NT2/D1 (cell line): ENCODE measurements at places on chromosomes 3 and 15.

DNA sequence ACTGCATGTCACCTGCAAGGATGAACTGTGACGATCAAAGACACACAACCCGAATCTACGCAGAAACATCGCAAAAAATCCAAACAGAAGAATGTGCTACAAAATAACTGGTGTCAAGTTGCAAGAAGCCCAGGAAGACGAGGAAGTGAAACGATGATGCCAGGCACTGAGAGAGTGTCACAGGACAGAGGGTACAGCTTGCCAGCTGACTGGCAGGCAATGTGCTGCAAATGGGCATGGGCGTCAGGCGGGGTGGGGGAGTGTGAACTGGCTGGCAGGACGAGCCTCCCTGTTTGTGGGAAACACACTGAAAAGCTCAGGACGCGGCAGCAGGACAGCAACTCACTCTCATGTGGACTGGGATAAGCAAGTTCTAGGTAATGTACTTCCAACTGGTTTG lies 28.9 kb upstream of the OCA2 start:
- no peak for DNase-seq

- DNase-seq: no peak
Measured at GRCh38 chr3:136955813-136956212, 2.0 kb upstream of the IL20RB start.

- DNase-seq: no peak
Measured at GRCh38 chr3:25589783-25590258, 74.9 kb downstream of the TOP2B start.

- DNase-seq: no peak
Measured at GRCh38 chr3:197674741-197675562, 61.8 kb downstream of the RUBCN start.

GRCh38 chr15:40345867-40346578 lies 4.8 kb upstream of the PHGR1 start:
- DNase-seq: no peak

- peak; percentile 62 for DNase-seq
Measured at GRCh38 chr3:122679085-122679881, 1.4 kb upstream of the PARP14 start.

DNA sequence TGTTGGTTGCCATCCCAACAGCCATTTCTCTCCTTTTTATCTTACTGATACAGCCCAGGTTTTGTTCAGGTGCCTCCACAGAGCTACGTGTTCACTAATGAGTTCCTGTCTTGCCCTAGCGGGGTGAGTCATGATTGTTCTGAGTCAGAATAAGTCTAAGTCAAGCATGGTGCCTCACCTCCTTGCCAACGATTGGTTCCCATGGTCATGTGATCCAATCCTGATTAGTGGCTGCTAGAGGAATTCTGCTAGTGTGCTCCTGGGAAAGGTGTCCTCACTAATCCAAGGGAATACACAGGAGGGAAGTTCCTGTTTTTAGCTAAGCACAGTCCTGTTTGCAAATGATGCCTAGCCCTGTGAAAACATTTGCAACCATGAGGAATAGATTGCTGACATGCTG lies 99.8 kb downstream of the NSUN3 start:
- no peak for DNase-seq

- DNase-seq: no peak
Measured at GRCh38 chr3:119911748-119912147, 129.8 kb downstream of the NR1I2 start.

DNA sequence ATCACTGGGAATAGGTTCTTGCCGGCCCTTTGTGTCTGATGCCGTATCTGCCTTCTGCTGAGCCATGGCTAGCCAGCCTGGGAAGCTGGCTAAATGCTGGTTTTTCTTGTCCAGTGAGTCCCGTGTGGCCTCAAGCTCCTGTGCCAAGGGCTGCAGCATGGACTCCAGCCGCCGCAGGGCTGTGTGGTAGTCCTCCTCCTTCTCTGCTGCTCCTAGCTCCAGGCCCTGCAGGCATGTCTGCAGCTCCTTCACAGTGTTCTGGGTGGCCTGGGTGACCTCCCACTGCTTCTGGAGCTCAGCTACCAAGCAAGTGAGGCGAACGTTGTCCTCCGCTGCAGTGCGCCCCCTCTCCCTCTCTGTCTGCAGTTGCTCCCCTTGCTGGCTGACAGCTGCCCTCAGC lies 24.9 kb downstream of the CXCR6 start:
- no peak for DNase-seq

GRCh38 chr3:174089592-174089991 lies 692.0 kb downstream of the NLGN1 start:
- DNase-seq: no peak

- DNase-seq: no peak
Measured at GRCh38 chr3:182384221-182384620, 409.1 kb upstream of the ATP11B start.

DNA sequence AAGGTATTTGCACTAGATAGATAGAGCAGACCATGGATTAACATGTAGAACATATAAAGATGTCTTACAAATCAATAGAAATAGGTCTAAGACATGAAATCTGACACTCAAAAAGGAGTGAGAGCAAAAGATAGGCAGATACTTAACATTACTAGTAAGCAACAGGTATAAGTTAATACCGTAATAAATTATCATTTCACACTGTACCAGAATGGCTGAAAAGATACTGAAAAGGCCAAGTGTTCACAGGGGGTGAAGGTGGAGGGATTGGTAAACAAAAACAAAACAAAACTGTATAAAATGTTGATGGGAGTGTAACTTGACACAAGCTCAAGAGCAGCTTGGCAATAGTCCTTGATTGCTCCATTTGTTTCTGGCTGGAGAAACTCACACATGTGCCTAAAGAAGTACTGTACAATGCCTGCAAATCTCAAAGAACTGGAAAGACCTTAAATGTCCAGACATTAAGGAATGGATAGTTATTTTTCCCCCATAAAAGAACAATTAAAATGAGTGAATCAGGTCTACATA lies 3.5 kb downstream of the NSMCE3 start:
- no peak for DNase-seq

GRCh38 chr3:69354948-69355347 lies 30.9 kb downstream of the FRMD4B start:
- DNase-seq: no peak

- DNase-seq: no peak
Measured at GRCh38 chr15:63299943-63300575, 22.7 kb downstream of the APH1B start.

DNA sequence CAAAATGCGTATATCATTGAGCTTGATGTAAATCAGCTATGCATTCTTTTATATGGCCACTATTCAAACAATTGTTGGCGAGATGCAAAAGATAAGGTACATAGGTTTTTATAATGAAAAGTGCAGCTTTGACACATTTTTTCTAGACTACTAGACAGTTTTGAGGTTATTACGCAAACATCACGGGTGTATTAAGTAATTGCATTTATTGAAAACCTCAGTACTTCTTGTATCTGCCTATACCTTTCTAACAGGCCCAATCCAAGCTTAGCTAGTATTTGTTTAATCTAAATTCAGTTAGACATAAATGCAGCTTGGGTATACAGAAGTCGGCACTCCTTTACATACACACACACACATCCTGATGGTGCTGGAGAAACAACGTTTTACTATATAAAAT lies 2.7 kb downstream of the SPESP1 start:
- DNase-seq: no peak

- no peak for DNase-seq
Measured at GRCh38 chr3:29185706-29186105, 95.2 kb upstream of the RBMS3 start.

GRCh38 chr3:135155228-135155627 lies 360.2 kb downstream of the EPHB1 start:
- DNase-seq: no peak

GRCh38 chr15:38255690-38256089 lies 3.1 kb downstream of the SPRED1 start:
- no peak for DNase-seq

DNA sequence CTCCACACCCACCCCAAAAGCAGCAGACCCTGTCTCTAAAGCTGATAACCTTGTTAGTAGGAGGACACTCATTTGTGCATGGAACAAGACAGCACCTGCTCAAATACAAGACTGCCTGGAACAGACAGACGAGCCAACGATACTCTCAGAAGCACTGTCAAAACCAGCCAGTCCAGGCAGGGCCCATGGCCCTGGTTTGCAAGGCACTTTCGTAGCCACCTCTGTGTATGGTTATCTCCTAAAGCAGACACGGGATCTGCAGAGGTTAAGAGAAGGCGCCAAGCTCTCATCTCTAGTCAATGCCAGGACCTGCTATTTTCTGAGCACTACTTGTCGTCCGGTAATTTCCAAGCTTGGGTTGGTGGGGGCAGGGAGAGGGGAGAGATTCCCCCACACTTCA lies 10.5 kb downstream of the NTRK3 start:
- DNase-seq: no peak

GRCh38 chr15:47415539-47415971 lies 301.8 kb upstream of the SEMA6D start:
- DNase-seq: no peak

- no peak for DNase-seq
Measured at GRCh38 chr15:65292938-65293518, 2.8 kb upstream of the RNU5A-1 start.

- DNase-seq: no peak
Measured at GRCh38 chr3:45693941-45694521, 4.8 kb downstream of the SACM1L start.

DNA sequence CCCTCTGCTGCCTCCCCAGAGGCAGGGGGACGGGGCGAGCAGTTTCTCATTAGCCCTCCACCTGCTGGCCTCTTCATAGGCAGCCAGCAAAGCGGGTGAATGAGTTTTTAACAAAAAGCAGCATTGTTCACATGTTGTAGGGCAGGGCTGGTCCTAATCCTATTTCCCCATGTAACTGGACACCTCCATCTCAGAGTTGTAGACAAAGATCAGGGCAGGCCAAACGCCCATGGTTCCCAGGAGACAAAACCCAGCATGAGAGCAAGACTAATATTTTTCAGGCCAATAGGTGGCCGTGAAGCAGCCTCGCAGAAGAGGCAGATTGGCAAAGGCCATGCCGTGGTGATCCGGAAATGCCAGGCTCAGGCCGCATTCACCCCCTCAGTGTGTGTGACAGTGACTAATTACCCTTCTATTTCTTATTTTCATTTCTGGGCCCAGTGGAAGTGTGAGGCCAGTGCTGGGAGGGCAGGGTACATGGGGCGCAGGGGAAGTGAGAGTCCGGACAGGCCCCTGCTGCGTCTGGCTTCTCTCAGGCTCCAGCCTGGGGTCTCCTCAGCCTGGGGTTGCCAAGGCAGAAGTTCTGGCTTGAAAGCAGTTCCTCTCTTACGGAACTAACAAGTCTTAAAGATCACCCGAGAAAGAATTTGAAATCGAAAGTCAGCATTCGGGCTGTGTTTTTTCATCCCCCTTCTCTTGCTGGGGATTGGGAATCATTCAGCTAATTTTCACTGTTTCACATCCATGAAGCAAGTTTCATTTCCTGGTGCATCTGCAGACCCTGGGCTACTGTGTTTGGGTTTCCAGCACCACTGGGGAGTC lies 64.8 kb downstream of the BOC start:
- DNase-seq: no peak

GRCh38 chr3:43856351-43856750 lies 165.6 kb downstream of the ABHD5 start:
- DNase-seq: no peak

DNA sequence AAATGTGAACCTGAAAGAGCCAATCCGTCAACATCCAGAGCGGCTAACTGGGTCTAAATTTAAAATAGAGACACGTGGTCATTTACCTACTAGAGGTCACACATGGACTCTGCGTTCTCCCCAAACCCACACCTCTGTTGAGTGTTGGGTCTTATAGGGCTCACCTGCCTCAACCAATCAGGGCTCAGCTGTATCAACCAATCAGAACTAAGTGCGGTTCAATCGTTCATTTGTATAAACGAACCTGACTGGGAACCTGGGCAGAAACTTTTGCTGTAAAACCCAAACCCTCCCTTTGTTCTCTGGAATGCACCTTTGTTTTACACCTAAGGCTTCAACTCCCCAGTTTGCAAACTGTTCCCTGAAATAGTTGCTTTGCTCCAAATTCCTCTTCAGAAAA lies 8.9 kb downstream of the DNAAF4 start:
- no peak for DNase-seq

DNA sequence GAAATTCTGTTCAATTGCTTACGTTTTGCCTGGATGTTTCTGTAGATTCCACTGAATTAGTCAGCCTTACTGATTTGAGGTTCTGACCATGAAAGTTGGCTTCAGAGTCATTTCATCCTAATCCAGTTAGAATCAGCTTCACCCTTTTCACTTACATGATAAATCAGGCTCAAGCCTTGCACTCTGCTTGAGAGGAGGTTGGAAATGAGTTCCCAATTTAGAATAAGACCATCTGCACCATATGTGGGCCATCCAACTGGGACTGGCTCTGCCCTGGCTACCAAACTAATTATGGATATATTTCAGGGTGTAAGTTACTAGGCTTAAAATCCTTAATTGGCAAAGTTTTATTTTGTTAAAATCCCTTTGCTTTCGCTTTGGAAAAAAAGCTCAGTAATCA lies 255.7 kb downstream of the CHL1 start:
- DNase-seq: no peak

- DNase-seq: peak; percentile 65
Measured at GRCh38 chr3:194003114-194004057, 132.6 kb upstream of the HES1 start.

DNA sequence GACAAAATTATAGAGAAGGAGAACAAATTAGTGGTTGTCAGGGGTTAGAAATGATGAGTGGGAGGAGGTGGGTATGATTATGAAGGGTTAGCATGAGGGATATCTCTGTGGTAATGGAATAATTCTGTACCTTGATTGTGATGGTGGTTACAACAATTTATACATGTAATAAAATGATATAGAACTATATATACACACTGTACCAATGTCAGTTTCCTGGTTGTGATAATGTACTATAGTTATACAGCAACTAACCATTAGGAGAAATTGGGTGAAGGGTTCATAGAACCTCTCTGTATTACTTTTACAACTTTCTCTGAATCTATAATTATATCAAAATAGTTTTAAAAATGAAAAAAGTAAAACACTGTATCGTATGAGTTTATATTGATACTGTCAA lies 148.1 kb downstream of the ZNF621 start:
- no peak for DNase-seq

GRCh38 chr3:136042608-136043221 lies 77.2 kb downstream of the PPP2R3A start:
- DNase-seq: peak; percentile 30

DNA sequence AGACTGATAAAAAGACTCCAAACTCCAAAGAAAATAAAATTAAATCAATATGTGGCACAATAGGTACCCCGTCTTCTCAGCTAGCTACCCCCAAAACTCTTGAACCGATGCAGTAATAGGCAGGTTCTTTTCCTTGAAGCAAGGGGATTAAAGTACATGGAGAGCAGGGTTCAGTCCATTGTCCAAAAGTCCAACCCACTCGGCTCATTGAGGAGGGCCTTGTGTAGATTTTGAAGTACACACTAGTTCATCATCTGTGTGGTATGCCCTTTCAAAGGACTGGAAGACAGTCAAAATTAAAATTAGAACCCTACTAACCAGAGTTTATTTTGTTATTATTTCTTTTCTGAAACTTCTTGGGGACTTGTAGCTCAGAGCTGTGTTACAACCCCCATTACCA lies 23.3 kb downstream of the TF start:
- DNase-seq: no peak
